ENCODE measurements at places on chromosomes 5 and 9.

DNA sequence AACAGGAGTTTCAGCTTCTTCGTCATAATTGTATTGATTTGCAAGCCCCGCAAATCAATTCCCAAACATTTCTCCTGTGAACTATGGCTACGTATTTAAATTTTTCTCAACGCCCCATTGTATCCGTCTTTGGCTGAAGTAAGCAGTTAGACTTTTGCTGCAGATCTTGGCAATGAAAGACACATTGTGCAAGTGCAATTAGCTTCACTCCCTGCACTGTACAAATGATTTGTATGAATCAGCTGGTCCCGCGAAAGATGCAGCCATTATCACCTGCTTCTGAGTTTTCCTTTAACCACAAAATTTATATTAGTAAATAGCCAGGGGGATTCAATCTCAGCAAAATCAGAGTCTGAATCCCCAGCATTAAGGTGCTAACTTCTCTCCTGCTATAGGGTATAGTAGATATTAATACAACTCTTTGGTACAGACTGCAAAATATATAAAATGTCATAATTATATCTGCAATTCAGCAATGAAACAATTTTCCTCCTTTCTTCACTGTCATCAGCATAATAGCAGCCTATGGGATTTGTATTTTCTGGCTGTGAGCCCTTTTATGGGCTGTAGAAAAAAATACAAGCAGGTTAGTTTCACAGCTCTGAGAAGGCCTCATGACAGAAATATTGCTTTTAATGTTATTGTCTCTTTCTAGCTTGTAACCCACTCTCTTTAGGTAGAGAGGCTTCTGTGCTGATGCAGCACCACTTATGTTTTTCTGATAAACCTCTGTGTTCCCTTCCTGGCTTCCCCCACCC is 68.4 kb upstream of the SMARCA2 start:
- DNase-seq: no peak

GRCh38 chr5:151950706-151951105 is 26.1 kb upstream of the GLRA1 start:
- no peak for DNase-seq

- no peak for DNase-seq
Measured at GRCh38 chr9:78150312-78150982, 85.4 kb upstream of the CEP78 start.

DNA sequence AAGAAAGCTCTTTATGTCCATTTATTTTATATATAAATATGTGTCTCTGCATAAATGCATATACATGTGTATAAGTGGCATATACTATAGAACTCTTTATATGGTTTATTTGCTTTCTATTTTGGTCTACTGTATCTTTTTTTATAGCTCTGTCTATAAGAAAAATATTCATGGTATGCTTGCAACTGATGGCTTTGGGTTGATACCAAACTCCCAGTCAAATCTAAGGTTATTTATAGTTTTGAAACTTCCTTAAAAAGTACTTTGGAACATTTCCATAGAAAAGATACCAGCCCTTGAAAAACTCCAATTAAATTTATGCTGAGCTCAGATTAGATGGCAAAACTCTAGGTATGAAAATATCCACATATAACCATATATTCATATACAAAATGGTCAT is 120.0 kb upstream of the KLF9 start:
- no peak for DNase-seq

GRCh38 chr9:105232207-105232606 is 12.2 kb upstream of the SLC44A1 start:
- DNase-seq: no peak

- no peak for DNase-seq
Measured at GRCh38 chr5:7578071-7578470, 182.1 kb downstream of the ADCY2 start.
